C1 segment of cervical spinal cord (tissue), 14 donors: ENCODE measurements at places on chromosomes 5 and 9.
A peak's percentile ranks its signal among the peaks of the same experiment; 100 is the strongest.

GRCh38 chr9:75664597-75664996, 225.9 kb upstream of the PCSK5 start:
- DNase-seq, result no peak

- no peak for DNase-seq
Measured at GRCh38 chr9:132780230-132781007, 97.7 kb downstream of the AK8 start.

DNA sequence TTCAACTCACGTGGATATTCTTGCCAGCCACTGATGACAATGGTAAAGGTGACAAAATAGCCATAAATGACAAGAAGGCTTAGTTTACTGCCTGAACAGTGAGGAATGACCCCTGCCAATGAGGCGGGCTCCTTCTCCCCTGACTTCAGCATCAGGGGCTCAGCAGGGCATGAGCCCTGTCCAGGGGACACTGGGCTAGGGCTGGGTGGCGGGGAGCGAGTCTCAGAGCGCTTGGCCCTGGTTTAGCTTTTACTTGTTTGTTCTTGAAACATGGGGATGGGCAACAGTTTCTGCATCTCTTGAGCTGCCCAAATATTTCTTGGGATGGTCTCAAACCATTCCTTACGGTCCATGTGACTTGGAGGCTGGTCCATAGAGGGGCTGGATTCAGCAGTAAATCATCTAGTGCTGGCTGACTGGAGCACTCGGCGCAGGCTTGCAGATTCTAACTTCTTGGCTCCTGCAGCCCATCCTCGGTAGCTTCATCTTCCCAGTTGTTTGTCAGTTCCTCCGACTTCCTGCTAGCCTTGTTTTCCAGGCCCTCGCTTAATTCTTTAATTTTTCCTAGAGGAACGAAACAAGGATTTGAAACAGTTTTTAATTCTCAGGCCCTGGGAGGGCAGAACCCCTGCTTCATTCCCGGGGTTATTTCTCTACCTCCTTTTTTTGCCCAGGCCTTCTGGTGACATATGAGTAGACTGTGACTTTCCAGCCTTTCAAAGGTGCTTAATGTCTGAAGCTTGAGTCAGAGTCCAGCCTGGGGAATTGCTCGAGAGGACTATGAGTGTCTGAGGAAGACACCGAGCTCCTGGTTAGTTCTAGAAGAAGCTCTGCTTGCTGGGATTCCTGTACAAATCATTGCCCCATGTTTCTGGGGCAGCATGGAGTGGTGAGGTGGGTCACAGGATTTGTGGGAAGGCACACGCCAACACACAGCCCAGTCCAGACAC, 4.5 kb upstream of the HMCN2 start:
- DNase-seq, result no peak

GRCh38 chr5:6370580-6370979, 7.8 kb downstream of the MED10 start:
- no peak for DNase-seq

DNA sequence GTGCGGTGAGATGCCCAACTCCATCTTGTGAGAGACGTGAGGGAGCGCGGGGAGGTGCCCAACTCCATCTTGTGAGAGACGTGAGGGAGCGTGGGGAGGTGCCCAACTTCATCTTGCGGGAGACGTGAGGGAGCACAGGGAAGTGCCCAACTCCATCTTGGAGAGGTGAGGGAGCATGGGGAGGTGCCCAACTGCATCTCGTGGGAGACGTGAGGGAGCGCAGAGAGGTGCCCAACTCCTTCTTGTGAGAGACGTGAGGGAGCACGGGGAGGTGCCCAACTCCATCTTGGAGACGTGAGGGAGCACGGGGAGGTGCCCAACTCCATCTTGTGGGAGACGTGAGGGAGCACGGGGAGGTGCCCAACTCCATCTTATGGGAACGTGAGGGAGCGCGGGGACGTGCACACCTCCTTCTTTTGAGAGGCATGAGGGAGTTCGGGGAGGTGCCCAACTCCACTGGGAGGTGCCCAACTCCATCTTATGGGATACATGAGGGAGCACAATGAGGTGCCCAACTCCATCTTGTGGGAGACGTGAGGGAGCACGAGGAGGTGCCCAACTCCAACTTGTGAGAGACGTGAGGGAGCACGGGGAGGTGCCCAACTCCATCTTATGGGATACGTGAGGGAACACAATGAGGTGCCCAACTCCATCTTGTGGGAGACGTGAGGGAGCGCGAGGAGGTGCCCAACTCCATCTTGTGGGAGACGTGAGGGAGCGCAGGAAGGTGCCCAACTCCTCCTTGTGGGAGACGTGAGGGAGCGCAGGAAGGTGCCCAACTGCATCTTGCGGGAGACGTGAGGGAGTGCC, 235.4 kb downstream of the CACNA1B start:
- no peak for DNase-seq

DNA sequence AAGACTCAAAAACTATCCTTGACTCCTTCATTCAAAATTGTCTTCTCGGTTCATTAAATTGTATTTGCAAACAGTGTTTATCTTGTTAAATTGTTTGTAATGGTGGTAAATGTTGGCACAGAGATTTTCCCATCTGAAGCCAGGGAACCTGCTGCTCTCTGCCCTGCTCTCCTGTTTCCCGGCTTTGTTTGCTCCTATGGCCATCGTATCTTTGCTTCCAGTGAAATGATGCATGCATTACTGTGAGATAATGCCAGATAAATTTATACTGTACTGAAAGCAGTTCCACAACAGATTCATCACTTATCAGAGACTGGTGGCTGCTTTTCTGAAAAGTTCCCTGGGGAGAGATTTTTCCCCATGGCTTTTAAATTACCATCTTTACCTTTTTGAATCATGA, 81.4 kb downstream of the CD180 start:
- DNase-seq, result no peak

DNA sequence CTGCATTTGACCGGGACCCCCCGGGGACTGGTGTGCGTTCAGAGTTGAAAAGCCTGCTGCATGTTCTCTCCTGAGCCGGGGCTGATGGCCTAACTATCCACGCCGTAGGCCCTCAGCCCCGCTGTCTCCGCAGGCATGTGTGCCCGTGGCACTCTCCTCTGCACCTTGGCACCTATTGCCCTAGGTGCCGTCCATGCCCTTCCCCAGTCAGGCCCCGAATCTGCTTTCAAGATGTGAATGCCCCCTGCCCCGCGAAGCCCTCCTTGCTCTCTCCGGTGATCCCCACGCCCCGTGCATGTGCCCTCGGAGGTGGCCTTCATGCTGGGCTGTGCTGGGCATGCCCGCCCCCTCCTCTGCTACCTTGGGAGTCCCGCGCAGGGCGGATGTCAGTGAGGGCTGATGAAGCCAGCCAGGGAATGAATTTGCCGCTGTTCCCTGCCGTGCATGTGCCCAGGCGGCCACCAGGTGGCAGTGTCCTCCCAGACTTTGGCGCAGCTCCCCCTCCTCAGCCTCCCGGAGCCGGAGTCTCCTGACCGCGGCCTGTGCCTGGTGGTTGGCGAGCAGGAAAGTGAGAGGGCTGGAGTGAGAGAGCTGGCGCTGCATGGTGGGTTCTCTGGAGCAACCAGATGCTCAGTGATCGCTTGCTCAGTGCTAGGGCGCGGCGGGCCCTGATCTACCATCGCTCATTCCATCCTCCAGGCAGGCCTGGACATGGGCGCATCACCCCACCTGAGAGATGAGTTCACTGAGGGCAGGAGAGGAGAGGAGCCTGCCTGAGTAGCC, 112.9 kb upstream of the LMX1B start:
- DNase-seq, result peak; percentile 73

DNA sequence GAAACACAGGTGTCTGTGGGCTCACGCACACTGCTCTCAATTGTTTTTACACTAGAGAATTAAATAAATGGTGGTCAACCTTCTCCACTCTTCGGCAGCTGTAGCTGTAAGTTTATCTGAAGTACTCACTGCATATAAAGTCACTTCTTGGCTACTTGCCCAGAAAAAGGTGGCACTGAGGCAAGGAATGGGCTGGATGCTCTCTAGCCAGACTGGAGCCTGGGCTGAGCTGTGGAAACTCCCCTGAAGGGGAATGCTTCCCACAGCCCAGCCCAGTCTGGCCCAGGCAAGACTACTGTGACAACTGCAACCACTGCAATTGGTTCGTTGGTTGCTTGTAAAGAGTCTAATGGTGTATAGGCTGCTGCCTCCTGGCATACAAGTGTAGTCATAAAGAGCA, 4.5 kb downstream of the LEAP2 start:
- DNase-seq, result peak; percentile 5

- no peak for DNase-seq
Measured at GRCh38 chr5:125059255-125060002, 313.0 kb upstream of the ZNF608 start.

GRCh38 chr9:122394265-122395125, 23.7 kb downstream of the PTGS1 start:
- peak; percentile 23 for DNase-seq

DNA sequence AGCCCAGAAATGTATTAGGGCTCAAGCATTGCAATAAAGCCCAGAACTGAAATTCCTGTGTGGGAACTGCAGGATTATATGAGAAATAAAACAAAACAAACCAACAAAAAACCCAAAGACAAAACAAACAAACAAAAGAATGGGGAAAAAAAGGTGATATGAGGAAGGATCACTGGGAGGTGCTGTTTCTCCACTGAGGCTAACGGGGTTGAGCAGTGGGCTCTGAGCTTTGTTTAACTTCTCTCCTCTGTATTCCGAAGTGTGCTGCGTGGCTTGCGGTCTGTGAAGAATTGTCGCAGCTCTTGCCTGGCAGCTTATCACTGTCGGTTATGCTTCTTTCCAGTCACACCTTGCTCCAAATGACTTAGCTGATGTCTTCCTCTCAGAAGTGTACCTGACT, 106.3 kb downstream of the TENT4A start:
- DNase-seq, result no peak

- DNase-seq, result no peak
Measured at GRCh38 chr5:8848366-8848765, 697.5 kb downstream of the SEMA5A start.

GRCh38 chr5:68269820-68270219, 54.3 kb downstream of the PIK3R1 start:
- DNase-seq, result no peak

DNA sequence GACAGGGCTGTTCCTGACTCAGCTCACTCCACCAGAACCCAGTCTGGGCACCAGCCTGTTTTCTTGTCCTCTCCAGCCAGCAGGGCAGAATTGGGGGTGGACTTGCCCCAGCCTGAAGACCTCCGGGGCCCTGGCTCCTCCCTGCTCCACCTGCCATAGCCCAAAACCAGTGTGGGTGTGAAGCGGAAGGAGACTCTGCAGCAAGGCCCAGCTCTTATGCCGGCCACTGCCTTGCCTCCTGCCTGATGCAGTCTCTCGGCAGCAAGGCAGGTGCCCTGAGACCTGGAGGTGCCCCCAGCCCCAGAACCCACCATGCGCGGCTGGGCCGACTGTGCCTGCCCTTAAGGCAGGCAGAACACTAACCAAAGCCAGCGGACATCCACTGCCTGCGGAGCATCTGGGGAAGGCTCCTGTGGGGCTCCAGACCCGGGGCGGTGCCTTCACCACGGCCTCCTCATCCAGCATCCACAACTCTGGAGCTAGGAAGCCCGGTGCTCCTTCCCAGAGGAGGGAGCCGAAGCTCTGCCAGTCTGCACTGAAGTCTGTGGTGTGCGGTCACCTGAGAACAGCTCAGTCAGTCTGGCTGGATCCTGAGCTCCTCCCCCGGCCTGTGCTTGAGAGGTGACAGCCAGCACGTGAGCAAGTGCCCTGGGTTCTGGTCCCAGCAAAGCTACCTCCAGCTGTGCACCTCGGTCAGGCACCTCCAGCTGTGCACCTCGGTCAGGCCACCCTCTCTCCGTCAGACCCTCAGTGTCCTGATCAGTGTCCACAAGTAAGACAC, 116.7 kb downstream of the ADAMTS2 start:
- no peak for DNase-seq

GRCh38 chr9:129175825-129176633, 2.0 kb downstream of the IER5L start:
- peak; percentile 66 for DNase-seq

DNA sequence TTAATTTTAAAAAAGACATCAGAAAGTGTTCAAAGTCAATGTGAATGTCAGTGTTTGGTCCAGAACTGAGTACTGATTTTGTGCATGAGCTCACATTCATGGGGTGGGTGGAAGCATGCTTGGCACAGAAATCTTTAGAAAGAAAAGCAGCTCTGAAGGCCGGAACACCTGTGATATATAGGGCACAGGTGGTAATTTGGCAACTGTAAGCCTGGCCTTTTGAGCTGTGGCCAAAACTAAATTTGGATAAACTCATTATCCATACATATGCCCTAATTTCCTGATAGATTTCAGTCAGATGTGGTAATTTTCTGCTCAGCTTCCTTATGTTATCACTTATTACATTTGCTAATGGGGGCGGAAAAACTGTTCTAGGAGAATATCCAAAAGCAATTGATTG, 211.4 kb downstream of the HCN1 start:
- no peak for DNase-seq

- DNase-seq, result no peak
Measured at GRCh38 chr9:4301296-4301695, 1.4 kb upstream of the GLIS3 start.

GRCh38 chr9:7153566-7153965, 395.8 kb downstream of the KDM4C start:
- DNase-seq, result no peak

- DNase-seq, result no peak
Measured at GRCh38 chr5:190366-191035, 794 bp upstream of the LRRC14B start.

DNA sequence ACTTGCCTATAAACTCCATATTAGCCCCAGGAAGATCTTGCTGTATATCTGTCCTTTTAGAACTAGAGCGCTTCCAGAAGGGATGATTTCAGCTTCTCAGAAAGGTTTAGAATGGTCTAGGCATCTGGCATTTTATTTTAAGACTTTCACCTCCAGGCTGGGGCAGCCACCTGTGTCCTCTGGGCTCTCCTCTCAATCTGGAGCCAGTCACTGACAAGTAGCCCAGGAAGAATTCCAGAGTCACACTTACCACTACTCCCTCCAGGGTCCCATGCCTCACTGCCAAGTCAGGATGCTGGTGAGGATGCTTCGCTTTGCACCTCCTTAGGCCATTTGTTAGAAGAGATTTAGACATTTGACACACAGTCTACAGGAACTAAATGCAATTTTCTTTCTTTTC, 20.8 kb downstream of the B4GALT1 start:
- no peak for DNase-seq

DNA sequence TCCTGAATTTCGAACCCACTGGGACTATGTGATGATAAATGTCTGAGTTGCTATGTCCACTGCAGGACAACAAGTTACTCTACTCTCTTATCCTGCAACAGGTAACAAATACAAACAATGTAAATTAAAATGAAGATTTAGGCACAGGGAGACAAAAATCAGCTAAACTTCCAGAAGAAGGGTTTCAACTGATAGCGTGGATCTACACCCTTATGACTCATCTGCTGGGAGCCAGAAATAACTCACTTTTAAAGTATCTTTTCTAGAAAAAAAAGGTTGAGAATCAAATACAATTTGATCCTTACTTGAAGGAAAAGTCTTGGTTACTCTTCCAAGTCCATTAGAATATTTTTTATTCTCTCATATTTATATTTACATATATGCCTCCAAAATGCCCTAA, 21.4 kb downstream of the PJA2 start:
- DNase-seq, result no peak

- no peak for DNase-seq
Measured at GRCh38 chr9:126093771-126094170, 232.9 kb upstream of the MVB12B start.
